Right kidney (tissue), 9 donors: ENCODE measurements at places on chromosomes 5 and 9.

- no peak for DNase-seq
Measured at GRCh38 chr5:758698-759053, 25.9 kb downstream of the ZDHHC11B start.

DNA sequence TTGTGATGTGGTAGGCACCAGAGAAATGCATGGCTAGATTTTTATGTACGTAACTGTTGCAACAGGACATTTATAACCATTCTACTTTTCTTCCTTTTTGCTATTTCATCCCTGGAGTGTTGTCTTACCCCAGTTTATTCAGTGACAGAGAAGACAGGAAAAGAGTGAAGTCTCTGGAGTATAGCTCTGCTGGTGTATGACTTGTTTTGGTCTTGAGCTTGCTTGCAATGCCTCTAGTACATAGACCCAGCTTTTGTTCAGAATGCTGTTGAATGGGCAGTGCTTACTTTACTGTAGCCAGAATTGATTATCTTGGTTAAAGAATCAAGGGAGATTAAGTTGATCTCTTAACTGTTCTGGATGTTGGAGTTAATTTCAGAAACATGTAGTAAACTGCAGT, 94.3 kb downstream of the PBX3 start:
- DNase-seq = no peak

DNA sequence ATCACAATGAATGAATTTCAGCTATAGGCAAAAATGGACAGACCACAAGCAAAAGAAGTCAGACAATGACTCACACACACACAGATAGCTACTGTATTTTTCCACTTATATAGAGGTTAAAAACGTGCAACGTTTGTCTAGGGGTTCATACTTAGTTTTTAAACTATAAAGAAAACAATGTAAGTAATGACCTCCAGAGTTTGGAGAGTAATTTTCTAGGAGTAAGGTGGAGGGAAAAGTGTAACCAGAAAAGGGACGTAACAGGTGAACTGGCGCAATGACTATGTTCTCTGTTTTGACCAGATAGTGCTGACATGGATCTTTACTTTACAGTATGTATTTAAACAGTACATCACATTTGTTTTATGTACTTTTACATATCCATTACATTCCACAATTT, 51.1 kb downstream of the FNIP1 start:
- no peak for DNase-seq

- DNase-seq = no peak
Measured at GRCh38 chr9:73038613-73039012, 85.8 kb upstream of the ALDH1A1 start.

DNA sequence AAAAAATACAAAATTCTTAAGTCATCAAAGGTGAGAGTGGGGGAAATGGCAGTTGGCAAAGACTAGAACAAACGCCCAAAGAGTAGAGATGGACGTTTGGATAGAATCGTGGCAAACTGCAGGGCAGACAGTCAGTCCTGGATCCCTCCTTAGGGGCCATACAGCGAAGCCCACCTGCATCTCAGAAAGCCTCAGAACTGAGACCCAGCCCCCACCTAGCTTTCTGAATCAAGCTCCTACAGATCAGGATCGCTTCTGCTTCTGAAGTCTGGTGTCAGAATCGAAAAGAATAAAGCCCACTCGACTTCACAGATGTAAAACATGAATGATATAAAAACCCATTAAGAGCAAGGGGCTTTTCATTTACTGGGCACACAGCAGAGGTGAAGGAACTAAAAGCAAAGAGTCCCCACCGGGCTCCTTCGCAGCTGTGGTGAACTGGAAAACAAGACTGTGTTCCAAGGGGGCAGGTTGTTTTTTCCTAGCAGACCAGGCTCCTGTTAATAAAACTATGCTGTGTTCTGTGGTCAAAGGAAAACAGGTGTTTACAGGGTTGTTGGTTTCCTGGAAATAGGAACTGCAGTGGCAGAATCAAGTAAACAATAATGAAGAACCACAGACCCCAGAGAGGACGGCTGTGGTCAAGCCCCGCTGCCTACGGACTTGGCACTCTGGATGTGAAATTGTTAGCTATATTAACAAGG, 91.8 kb downstream of the TLE1 start:
- DNase-seq = no peak

DNA sequence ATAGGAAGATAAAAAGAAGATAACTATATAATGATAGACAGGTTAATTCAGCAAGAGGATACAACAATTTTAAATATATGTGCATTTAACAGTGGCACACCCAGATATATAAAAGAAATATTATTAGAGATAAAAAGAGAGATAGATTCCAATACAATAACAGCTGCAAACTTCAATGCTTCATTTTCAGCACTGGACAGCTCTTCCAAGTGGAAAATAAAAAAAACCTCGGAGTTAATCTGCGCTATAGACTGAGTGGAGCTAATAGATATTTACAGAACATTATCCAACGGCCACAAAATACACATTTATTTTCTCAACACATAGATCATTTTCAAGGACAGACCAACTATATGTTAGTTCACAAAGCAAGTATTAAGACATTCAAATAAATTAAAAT, 1229.5 kb upstream of the CDH6 start:
- no peak for DNase-seq

DNA sequence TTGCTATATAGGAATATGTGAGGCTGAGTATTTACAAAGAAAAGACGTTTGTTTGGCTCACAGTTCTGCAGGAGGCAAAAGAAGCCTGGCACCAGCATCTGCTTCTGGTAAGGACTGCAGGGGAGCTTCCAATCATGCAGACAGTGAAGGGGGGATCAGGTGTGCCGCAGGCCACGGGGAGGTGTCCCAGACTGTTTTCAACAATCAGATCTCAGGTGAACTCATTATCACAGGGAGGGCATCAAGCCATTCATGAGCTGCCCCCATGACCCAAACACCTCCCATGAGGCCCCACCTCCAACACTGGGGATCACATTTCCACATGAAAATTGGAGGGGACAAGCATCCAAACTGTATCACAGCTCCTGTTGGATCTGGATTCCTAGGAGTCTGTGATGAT, 30.4 kb upstream of the TRIM14 start:
- DNase-seq = no peak

DNA sequence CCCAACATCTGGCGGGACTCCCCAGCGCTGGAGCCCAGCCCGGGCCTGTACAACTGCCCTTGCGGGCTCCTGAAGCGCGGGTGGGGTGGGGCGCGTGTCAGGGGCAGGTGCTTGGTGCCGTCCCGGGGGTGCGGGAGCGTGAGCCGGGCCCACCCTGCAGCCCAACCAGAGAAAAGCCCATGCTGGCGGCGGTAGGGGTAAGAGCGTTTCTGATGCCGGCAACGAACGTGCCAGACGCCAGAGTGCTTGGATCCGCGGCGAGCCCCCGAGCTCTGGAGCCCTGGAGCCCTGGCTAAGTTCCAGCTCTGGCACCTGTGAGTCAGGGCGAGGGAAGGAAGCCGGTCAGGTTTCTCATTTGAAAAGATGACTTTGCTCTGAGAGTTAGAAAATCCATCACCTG, 58.0 kb downstream of the ZNF510 start:
- DNase-seq = peak; percentile 34

DNA sequence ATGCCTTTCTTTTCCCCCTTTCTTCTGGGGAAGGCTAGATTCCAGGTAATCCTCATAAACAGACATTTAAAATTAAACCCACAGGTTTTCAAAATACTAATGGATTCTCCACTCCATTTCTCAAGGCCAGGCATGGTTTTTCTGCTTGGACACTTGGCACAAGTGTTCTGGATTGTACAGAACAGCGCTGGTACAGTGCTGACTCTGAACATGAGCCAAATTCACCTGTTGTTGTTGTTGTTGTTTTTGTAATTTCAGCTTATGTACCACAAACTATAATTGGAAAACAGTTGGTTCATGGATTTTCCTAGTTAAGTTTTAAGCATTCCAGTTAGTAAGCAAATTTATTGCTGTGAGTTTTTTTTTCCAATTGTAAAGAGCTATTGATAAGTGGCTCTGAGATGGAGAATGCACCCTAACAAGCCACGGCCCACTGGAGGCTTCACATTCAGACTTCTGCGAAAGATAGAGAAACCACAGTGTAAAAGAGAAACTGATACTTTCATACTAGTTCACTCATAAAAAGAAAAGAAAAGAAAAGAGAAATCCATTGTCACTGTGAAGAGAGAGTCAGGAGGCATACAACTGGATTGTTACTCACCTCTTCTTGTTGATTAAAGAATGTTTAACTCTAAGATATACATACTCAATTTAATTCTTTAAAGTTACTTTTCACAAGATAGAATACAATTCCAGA, 16.2 kb upstream of the ITGA1 start:
- DNase-seq = no peak

DNA sequence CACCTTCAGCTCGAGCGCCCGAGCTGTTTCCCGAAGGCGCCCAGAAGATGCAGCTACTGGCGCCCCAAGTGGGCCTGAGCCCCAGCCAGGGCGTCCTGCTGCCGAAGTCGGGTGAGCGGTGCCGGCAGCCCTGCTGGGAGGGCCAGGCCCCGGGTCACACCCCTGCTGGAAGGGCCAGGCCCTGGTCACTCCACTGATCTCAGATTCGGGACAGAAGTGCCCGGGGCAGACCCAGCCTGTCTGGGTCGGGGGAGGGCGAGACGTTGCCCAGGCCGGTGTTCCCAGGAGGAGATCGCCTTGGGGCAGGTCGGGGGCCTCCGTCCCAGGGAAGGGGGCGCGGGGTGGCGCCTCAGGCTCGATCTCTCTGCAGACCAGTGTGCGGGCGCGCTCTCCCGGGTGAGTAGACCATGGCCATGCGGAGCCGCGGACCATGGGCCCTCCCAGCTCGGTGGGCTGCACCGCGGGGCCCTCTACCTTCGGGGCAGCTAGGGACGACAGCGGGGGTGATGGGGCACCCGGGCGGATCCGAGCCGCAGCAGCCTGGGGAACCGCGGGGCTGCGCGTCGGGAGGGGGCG, 2.3 kb downstream of the LCNL1 start:
- no peak for DNase-seq

DNA sequence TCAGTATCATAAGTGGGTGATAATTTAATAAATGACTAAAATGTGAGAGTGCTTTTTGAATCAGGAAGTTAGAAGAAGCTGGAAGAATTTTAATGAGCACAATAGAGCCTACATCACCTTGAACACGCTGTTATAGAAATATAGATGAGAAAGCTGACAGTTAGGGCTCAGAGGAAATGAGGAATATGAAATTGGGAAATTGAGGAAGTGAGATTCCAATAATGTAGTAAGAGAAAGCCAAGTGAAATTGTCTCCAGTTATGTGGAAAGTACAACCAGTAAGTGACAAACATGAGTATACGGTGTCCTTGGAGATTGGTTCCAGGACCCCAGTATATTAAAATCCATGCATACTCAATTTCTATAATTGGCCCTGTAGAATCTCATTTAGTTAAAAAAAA, 235.9 kb upstream of the FAM174A start:
- no peak for DNase-seq

DNA sequence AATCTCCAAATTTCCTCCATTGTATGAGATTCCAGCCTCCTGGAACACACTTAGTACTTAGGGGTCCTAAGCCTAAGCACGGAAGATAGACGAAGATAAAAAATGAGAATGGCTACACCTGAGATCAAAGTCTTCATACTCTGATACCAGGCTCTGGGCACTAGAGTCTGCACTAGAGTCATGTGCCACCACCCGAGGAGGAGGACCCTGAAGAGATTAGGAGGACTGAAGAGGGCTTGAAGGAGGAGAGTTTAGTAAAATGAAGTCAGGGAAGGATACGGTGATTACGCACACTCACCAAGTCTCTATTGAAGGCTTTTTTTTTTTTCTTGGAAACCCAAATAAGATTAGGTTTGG, 573 bp upstream of the SPATA24 start:
- no peak for DNase-seq

DNA sequence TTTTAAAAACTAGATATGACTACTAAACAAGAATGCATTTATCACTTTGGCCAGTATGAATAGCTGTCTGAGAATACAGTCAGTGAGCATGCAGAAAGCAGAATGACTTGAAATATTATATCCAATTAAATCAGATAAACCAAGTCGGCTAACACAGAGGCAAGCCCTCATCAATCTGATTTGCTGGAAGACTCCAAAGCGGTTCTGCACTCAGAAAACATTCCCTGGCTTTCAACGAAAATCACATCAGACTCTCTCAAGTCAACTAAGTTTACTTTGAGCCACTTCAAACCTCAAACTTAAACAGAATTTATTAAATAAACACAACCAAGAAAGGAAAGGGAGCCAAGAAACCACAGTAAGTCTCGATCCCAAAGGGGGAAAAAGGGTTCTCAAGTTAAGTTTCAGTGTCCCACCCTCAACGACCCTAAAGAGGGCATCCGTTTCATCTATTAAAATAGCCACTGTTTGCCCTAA, 1.4 kb downstream of the MYO10 start:
- DNase-seq = peak; percentile 44

DNA sequence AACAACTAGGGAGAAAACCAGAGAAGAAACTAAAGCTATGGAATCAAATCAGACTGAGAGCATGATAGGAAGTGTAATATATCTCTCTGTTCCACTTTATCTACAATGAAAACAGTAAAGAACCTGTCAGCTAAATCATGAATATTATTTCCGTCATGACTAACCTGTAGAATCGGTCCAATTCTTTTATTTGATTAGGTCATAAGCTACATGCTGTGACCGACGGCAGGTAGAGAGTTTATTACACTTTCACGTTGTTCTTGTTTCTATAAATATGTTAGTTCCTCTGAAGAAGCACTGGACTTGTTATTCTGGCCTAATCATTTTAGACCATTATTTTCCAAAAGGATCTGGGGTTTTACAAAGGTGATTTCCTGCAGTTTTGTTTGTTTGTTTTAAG, 91.1 kb downstream of the DMRTA1 start:
- DNase-seq = no peak

DNA sequence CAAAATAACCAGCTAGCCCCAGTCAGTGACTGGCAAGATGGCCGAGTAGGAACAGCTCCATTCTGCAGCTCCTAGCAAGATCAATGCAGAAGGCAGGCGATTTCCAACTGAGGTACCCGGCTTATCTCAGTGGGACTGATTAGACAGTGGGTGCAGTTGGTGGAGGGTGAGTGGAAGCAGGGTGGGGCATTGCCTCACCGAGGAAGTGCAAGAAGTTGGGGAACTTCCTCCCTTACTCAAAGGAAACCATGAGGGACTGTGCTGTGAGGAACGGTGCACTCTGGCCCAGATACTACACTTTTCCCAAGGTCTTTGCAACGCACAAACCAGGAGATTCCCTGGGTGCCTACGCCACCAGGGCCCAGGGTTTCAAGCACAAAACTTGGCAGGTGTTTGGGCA, 9.6 kb upstream of the BTNL8 start:
- no peak for DNase-seq

GRCh38 chr5:58551492-58551891, 31.4 kb upstream of the RAB3C start:
- no peak for DNase-seq

DNA sequence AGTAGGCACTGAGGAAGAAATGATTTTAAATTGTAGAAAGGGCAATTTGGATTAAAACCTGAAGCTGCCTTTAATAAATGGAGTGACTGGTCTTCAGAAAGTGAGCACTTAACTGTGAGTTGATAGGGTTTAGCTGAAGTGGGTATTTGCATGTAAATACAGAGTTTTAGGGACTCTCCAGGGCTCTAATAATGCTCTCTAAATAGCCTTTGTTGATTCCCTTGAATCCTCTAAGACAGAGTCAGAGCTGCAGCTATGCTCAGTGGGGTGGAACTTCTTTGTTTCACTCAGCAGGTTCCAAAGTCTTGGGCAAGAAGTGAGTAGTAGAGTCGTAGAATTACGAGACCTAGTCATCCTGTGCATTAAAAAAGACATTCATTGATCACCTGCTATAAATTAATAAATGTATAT, 21.4 kb downstream of the GLRA1 start:
- DNase-seq = no peak
